ENCODE measurements at places on chromosomes 1 and 21.

GRCh38 chr1:184947497-184948256 is 26.6 kb downstream of the NIBAN1 start:
- DNase-seq: no peak

- no peak for DNase-seq
These were observed 54.9 kb upstream of the LAMC2 start for GRCh38 chr1:183131166-183131565.

DNA sequence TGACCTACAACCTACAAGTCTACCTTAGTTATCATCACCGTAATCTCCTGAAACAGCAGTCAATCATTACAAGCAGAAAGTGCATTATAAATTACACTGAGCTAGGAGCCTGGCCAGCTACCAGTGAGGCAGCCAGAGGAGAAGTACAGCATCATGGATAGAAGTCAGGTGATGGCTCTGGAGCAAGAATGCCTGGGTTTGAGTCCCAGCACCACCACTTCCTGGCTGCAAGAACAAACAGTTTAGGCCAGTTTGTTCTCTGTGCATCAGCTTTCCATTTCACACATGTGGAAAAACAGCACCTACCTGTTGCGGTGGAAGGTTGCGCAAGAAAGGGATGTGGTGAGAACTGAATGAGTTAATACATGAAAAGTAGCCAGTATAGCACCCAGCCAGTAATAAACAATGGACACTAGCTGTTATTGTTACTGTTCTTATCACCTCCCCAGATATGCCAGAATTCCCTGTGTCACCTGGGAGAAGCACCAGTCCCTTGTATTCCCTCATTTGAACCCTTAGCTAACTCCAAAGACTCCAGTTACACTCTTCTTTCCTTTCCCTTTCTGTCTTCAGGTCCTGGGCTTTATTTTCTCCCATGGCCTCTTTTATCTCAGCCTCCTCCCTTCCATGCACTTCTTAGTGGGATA is 9.0 kb downstream of the CREG1 start:
- DNase-seq: peak; percentile 68

DNA sequence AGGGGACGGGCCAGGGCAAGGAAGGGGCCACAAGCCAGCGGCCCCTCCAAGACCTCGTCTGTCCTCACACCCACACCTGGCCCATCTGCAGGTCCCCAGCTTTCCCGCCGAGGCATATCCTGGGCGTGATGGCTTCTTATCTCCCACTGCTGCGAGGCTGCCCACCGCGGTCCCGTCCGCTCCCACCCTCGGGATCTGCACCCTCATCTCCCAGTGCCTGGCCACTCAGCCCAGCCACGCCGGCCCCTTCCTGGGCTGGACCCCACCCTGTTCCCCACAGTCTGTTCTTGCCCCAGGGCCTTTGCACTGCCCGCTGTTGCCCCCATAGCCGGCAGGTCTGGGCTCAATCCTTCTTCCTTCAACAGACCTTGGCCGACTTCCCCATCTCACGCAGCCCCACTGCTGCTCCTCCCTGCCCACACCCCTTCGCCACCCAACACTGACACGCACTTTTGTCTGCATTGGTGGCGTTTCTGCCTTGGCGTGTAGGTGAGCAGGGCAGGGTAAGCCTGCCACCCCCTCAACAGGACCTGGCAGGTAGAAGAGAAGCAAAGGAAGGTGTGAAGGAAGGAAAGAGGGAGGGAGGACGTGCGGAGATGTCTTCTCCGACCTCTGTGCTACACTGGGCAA is 4.4 kb upstream of the TTC34 start:
- no peak for DNase-seq

GRCh38 chr1:8889925-8890785 is 11.7 kb upstream of the ENO1 start:
- peak; percentile 85 for DNase-seq

GRCh38 chr1:157831968-157832626 is 9.5 kb downstream of the CD5L start:
- DNase-seq: no peak

DNA sequence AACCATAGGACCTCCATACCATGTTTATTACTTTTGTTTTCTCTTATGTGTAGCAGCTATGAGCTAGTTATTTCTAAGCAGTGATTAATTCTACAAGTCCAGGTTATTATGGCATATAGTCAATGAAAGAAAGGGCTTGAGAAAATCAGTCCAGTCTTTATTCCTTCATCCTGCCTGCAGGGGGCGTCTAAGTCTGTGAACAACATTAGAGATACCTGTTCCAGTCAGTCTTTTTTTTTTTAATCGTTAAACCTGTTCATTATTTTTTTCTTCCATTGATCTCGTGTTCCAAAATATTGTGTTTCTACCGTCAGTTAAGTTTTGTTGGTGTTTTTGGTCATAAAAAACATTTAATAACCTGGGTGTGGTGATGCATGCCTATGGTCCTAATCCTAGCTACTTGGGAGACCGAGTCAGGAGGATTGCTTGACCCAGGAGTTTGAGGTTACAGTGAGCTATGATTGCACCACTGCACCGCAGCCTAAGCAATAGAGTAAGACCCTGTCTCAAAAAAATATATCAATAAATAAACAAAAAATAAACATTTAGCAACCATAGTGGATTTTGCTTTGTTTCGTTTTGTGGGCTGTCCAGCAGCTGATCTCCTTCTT is 29.4 kb upstream of the CD2 start:
- peak; percentile 67 for DNase-seq

DNA sequence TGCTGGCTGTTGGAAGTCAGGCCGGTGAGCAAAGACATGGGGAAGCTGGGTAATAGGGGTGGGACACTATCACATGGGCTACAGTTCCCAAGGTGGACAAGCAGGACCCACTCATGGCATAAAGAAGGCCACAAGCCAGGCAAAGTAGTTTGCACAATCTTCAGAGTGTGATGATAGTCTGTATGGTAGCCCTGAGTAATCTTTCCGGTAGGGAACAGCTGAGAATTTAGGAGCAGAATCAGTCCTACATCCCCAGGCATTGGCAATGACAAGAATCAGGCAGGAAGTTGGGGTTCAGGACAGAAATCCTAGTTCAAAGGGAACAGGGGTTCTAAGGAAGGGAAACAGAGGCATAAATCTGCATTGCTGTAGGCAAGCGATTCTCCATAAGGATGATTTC is 23.9 kb upstream of the SPATA6 start:
- no peak for DNase-seq

DNA sequence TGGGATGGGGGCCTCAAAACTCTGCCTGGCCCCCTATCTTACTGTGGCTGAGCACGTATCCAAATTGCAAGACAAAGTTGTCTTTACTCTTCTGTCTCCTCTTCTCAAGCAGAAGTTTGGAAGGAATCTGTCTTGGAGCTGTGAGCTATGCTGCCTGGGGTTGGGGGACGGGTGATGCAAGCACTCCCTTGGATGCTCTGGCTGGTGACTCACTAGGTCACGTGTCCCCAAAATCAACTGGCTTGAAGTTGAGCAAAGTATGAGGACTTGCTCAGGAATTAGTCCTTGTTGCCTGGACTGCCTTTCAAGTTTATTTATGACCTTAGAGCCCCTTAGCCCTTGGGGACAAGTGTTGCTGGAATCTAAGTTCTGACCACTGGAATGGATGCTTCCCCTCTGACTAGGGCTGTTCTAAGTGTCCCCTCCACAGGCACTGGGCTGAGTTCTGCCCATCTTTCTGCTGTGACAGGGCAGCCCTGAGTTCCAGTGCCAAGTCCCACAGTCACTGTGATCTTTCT is 269.5 kb downstream of the HHAT start:
- peak; percentile 49 for DNase-seq

DNA sequence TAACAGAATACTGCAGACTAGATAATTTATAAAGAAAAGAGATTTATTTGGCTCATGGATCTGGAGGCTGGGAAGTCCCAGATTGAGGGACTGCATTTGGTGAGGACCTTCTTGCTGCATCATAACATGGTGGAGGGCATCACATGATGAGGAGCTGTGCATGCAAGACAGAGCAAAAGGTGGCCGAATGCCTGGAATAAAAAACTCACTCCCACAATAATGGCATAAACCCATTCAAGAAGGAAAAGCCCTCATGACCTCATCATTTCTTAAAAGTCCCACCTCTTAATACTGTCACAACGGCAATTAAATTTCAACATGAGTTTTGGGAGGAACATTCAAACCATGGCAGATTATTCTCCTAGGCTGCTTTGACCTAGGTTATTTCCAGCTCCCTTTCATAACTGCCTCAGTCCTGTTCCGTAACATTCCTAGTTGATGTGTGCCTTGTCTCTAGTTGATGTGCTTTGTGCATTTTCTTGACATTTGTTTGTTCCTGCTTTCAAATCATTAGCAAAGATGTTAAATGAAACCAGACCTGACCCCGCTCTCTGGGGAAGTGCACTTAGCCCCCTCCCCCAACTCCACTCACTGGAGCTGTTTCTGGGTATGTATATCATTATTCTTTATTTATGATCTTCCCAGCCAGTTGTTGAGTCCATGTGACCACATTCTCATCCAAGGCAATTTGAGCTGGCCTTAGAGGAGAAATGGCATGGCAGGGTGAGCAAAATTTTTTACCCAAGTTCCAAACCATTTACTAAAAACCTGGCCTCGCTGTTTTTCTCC is 148.5 kb downstream of the GDAP2 start:
- no peak for DNase-seq

DNA sequence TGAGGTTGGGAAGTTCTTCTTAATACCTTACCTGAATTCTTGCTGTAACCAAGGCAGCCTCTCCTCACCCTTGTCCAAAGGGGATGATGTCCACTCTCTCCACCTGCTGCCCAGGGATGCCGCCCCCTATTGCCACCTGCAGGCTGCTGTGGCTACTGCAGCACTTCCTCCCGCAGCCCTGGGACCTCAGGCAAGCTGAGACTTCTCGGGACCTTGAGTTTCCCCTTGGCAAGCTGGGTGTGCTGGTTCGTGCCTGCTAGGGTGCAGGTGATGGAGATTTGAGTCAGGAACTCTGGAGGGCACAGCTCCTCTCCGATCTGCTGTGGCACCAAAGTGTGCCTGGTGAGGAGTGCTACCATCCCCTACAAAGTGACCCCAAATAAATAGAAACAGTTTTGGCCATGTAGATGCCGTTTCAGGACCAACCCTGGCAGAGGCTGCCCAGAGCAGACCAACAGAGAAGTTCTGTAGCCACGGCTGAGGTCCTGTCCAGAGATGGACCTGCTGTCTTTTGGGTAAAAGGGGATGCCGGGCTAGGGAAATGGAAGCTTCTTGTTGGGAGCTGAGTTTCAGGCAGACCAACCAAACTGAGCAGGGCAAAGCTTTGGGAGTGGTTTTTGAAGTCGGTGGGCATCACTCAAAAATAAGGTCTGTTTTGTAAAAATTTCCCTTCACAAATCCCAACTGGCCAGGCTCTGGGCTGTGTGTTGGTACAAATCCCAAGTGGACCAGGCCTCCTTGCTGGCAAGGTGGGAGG is 31.7 kb downstream of the RUNX3 start:
- DNase-seq: peak; percentile 52

- no peak for DNase-seq
These were observed 1406.0 kb downstream of the KCNT2 start for GRCh38 chr1:195202241-195202640.

DNA sequence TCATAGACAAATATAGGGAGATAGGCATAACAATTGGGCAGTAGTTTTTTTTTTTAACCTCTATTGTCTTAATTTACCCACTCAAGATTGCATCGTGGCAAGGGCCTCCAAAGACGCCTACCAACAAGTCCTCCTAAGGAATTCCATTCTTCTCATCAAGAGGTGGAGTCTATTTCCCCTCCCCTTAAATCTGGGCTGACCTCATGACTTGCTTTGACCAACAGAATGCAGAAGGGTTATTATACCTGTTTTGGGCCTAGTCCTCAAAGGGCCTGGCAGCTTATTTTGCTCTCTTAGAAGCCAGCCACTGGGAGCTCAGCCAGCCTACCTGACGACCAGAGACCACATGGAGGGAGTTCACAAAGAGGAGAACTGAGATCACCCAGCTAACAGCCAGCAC is 92.3 kb downstream of the COQ8A start:
- DNase-seq: no peak

DNA sequence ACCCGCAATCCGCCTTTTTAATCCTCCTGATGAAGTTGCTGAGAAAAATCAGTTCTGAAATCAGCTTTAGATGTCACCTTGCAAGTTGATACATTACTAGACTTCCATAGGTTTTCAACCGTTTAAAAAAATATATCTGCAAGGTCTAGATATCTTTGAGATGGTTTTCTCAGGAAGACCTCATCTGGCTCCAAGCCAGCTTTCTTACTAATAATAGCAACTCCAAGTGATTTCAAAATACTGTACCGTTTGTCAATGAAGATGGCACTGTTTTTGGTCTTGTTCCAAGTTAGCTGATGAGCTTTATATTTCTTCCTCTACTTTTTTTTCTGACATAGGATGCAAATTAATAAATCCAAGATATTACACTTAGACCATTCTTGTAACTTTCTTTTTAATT is 40.3 kb downstream of the LRRC8C start:
- DNase-seq: no peak

DNA sequence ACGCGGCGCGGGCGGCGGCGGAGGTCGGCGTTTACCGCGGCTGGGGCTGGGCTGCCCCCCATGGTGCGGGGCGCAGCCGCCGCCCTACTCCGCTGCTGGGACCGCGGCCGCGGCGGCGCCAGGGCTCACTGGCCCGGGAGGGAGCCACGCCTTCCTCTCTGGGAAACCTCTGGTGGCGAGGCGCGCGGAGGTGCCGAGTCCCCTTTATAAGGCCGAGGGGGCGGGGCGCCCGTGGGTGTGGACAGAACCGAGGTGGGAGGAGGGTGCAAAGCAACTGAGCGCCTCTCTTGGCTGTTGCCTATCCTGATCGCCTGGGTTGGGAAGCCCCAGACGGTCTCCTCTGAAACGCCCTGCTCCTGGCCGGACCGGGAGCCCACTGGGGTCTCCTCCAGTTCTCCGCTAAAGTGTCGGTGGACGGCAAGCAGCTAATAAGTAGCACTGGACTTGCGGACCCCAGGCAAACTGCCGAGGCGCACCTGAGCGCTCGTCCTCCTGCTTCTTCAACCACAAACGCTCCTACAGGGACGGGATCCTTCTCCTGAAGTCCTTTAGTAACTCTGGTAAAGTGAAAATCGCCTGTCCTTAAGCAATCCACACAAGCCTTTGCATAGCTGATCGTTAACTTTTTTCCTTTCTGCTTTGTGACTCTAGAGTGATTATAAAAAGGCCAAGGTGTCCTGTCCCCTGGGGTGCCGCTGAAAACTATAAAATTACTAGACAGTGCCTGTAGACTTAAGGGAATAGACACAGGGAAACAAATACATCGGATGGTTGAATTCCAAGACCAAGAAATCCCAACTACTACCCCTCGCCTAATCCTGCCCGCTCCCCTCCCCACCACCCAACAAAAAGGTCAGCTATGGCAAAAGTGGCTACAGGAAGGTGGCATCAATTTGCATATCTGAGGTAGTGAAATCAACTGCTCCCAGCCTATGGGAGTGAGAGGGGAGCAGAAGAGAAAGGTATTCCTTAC is at the start of gene PTGER3:
Gene PTGER3, minus strand, starts transcription at position 182 of the 973 bp plus-strand sequence. CDS start 239 bp downstream, outside the sequence.
- DNase-seq: peak; percentile 61

DNA sequence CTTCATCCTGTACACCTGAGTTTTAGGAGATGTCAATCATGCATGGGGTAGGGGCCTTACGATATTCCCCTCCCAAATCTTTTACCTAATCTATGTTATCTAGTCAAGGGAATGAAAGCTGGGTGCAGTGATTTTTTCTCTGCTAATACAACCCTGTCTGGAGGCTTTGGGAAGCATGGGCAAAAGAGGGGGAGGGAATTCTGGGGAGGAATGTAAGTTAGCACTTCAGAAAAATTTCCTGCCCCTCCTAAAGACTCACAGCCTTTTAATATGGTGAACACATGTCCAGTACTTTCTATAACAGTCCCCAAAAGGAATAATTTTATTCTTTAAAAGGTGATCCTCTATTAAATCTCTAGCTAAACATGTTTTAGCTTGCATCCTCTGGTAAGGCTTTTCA is 25.6 kb upstream of the PRELP start:
- DNase-seq: no peak

- no peak for DNase-seq
These were observed 33.9 kb downstream of the TMEM51 start for GRCh38 chr1:15187175-15188129.

GRCh38 chr1:211762206-211762605 is 68.4 kb downstream of the LPGAT1 start:
- DNase-seq: no peak
